ENCODE measurements at places on chromosomes 4 and X.
A peak's percentile ranks its signal among the peaks of the same experiment; 100 is the strongest.

- DNase-seq, result no peak
Measured at GRCh38 chr4:54813674-54814073, 155.9 kb downstream of the KIT start.

DNA sequence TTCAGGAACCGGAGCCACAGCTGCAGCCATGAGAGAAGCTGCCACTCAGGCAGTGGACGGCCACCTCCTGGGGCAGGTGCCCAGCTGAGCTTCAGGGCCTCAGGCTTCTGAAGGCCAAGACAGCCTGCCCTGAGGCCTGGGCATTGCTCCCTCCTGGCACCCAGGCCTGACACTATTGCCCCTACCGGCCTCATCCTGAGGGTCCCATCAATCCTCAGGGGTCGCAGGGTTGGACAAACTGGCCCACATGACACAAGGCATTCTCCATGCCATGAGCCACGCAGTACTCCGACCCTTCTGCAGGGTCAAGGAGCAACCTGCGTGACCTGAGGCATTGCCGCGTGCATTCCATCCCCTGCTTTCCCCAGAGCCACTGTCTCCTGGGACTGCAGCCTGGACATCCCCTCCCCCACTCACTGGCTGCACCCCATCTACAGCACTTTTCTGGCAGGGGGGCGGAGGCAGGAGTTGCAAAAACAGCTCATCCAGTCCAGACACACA lies 3.0 kb upstream of the ZFP92 start:
- DNase-seq, result no peak

DNA sequence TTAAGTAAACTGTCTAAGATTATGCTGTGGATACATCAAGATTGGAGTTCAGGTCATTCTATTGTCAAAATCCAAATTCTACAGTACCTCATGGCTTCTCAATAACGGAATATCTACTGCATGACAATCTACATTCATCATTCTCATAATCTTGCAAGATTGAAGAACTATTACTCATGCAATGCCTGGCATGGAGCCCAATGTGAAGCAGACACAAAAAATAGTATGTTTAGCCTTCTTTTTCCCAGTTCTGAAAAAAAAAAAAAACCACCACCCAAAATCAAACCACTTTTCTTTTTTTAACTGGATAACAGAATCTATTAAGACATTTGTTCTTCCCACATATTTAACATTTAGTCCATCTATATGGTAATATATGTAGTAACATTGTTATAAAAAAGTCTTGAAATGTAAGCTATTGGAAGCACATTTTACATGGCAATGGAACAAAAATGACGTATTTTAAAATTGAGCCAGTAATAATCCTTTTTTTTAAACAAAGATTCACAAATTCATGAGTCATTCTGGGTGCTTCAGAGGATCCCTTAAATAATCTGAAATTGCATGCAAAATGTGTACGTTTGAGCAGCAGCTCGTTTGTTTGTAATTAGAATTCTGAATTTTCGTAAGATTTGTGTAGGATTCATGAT lies 232.2 kb upstream of the FMR1 start:
- DNase-seq, result no peak

DNA sequence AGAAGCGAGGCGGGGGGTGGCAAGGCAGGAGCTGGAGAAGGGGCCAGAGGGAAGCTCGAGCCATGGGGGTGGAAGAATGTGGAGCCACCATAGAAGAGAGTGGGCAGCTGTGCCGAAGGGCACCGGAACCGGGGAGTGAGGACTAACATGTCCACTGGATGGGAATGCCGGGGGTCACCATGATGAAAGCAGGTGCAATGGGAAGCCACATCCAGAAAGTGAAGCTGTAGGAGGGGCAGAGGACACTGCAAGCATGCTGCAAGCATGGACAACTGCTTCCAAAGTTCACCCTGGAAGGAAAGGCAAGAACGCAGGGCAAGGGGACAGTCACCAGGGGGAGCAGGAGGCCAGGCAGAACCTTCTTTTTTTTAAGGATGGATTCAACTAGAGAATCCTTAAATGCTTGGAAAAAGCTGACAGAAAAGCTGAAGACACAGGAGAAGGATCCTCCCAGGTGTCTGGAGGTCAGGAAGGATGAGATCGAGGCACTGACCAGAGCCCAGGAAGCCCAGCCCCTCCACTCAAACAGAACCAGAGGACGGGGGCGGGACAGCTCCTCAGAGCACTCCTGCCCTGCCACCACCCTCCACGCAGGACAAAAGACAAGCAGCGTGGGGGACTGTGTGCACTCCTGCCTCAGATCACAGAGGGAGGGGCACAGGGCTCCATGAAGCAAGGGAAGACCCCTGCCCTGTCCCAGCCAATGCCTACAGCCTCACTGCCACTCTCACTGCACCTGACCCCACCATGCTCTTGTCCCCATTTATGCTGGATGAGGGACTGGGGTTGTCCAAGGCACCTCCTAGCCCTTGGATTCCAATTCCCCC lies 169.2 kb downstream of the AFAP1 start:
- DNase-seq, result peak; percentile 26

GRCh38 chr4:169152899-169153298 lies 117.9 kb downstream of the SH3RF1 start:
- no peak for DNase-seq

DNA sequence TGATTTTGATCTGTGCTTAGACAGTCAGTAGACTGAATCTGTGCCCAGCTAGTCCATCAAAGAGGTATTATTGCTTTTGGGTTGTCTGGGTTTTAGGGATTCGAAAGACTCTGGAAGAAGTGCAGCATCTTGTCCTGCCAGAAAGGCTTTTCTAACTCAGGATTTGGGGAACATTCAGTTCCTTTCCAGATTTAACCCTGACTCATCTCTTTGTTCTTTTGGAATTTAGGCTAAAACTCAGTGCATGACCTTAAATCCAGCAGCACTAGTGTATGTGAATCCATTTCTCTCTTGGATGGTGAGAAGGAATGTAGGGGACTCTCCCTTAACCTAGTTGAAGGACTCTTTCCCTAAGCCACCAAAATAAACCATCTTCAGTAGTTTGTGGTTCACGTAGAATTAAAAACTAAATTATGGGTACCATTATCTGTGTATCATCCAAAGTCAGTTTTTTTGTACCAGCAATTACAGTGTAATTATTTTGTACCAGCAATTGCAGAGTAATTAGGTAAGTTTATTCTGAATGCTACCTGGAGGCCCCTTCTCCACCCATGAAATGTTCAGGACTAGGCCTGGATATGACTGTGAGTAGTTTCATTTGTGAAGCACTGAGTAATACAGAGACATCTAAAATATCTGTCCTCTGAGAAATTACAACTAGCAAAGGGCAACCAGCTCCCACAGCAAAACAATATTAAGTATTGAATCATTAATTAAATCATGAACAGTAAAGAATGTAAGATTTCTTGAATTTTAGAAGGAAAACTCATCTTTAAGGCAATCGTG lies 384.0 kb downstream of the TMA16 start:
- no peak for DNase-seq

- no peak for DNase-seq
Measured at GRCh38 chr4:169925678-169926077, 100.5 kb downstream of the MFAP3L start.

GRCh38 chr4:4730249-4730648 lies 129.2 kb upstream of the MSX1 start:
- DNase-seq, result peak; percentile 5

DNA sequence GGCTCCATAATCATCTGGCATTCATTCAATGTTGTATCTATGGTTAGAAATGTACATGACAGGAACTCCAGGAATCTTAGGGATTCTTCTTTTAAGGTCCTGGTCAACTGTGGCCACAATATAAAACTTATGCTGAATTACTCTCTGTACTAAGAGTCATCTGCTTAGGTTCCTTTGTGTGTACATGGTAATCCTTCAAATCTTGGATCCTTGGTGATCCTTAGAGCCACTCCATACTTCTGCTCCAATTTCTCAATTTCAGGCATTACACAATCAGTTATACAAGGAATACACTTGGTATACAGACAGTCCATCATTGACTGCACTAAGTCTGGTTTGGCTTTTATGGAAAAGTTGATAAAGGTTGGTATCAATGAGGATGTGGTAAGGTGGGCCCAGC lies 5.8 kb downstream of the SRD5A3 start:
- DNase-seq, result peak; percentile 19

- no peak for DNase-seq
Measured at GRCh38 chr4:157514711-157515110, 294.2 kb downstream of the GRIA2 start.

GRCh38 chr4:113643505-113643904 lies 118.0 kb downstream of the CAMK2D start:
- DNase-seq, result no peak

DNA sequence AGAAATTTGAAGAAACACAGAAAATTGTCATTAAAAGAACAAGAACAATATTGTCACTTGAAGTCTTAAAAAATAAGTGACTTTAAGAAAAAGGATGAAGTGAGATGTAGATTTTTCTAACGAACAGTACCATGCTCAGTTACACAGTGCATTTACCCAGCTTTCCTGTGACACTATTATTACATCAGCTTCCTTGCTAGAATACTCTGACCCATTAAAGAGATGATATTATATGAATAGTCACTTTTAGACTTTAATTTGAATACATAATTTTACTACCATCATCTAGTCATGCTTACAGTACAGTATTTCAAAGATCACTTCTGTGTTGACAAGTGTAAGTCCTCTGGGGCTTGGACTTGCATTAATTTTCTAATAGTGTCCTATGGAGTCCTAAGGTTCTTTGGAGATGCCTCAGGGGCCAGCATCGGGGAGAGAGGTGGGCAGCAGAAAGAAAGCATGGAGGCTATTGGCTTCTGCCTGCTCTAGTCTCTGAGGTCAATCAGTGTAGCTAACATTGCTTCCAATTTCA lies 10.7 kb downstream of the COL25A1 start:
- no peak for DNase-seq

DNA sequence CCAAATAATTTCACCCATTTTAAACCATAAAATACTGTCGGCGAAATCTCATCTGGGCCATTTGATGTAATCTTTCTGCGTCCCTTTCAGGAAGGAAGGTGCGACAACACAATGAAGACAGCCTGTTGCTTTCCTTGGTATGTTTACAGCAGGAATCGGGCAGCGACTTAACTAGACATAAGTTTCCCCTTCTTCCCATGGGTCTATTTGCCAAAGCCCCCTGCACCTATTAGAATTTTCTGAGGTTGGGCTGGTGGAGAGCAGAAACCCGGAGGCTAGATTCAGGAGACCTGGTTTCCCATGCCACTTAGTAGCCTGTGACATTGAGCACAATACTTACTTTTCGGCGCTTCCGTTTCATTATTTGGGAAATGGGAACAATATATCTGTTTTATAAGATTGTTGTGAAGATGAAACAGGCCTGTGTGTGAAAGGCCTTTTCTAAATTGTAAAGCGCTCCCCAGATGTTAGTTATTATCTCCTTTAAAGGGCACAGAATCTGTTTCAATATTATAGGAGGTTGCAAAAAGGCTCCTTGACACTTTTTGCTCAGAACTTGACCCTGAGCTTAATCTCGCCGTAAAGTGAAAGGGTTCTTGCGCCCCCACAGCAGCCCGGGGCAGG lies 552 bp upstream of the AFF1 start:
- DNase-seq, result no peak

- DNase-seq, result no peak
Measured at GRCh38 chrX:123153846-123154335, 30.2 kb upstream of the GRIA3 start.

GRCh38 chr4:129708784-129709183 lies 612.8 kb downstream of the C4orf33 start:
- DNase-seq, result no peak

DNA sequence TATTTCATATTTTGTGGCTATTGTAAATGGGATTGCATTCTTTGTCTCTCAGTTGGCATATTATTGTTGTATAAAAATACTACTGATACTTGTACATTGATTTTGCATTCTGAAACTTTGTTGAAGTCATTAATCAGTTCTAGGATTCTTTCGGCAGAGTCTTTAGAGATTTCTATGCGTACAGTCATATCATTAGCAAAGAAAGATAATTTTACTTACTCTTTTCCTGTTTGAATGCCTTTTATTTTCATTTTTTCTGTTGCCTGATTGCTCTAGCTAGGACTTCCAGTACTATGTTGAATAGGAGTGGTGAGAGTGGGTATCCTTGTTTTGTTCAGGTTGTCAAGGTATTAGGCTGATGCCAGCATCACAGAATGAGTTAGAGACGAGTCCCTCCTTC lies 722.0 kb upstream of the PCDH10 start:
- DNase-seq, result no peak

DNA sequence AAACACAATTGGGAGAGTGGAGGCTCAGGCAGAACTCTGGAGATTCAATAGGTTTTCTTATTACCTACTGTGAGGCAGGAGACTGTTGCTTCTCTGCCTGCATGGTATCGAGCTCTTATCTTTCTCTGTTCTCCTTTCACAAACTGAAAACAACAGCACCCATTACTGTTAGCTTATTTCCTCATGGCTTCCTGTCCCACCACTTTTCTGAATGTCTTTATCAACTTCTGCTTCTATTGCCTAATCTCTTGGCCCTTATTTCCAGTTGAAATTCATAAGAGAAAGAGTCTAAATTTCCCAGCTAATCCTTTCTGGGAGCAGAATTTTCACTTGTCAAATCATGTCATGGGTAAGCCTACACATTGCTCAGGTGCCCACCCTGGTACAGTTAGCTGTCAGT lies 46.8 kb upstream of the NDST3 start:
- DNase-seq, result no peak

DNA sequence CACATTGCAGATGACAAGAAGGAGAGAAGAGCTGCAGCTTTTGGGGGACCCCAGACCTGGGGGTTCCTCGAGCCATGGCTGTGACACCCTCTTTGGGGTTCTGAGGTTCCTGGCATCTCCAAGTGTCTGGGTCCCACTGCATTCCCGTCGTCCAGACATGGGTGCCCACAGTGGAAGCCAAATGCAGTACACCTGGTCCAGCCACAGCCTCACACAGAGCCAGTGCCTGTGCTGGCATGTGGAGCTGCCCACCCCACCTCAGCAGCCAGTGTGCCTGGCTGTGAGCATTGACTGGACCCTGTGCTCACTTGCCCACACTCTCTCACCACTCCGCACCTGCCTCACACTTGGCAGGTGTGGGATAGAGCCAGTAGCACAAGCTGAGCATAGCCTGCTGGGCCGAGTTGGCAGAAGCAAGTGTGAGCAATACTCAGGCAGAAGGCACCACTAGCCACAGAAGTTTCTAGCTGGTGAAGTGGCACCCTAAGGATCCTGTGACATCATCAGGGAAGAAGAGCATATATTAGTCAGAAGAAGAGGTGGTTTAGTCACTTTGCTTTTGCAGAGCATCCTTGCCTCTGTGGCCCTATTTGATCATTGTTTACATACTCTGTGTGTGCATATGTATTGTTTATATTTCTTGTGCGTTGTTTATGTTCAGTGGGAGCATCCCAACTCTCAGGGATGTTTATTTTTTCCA lies 65.0 kb upstream of the MAGEB2 start:
- DNase-seq, result no peak

- DNase-seq, result no peak
Measured at GRCh38 chr4:152957437-152958171, 21.5 kb downstream of the FHDC1 start.

- peak; percentile 55 for DNase-seq
Measured at GRCh38 chrX:134543288-134543687, 83.3 kb downstream of the HPRT1 start.

DNA sequence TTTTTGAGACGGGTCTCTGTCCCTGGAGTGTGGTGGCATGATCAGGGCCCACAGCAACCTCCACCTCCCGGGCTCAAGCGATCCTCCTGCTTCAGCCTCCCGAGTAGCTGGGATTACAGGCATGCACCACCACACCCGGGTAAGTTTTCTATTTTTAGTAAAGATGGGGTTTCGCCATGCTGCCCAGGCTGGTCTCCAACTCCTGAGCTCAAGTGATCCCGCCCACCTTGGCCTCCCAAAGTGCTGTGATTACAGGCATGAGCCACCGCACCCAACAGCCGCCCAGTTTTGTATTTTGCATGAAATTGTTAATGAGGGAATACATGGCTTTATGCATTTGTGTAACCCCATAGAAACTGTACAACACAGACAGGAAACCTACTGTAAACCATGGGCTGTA lies 2.8 kb upstream of the ARHGAP4 start:
- no peak for DNase-seq
